ENCODE measurements at places on chromosomes 2 and 18. TPM values are rescaled to one million over a fixed set of nuclear protein-coding genes. Genes with fewer than 3 reads are reported as not detected.

DNA sequence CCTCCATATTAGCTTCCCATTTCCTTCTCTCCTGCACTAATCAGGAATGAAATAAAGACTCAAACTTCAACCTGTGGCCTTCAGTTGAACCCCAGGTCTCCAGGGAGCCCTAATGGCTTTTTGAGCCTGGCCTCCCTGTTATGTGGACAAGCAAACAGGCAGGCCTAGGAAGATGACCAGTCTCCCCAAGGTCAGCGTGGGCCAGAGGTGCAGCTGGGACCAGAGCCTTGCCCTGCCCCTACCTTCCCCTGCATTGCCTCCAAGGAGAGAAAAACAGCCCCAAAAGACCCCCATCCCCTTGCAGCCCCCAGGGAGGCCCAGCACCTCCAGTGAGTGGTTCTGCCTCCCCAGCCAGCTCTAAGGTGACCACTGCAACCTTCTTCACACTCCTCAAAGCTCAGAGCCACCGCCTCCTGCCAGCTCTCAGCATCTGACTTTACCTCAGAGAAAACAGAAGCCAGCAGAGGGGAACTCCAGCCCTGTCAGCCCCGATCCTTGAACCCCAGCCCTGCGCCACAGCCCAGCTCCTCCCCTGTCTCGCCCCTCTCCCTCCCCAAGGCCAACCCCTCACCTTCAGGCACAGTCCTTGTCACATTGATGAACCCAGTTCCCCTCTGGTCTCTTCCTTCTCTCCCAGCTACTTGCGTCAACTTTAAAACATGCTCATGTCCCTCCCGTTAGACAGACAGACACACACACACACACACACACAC, 59.5 kb upstream of the ID2 start:
- no peak for DNase-seq

DNA sequence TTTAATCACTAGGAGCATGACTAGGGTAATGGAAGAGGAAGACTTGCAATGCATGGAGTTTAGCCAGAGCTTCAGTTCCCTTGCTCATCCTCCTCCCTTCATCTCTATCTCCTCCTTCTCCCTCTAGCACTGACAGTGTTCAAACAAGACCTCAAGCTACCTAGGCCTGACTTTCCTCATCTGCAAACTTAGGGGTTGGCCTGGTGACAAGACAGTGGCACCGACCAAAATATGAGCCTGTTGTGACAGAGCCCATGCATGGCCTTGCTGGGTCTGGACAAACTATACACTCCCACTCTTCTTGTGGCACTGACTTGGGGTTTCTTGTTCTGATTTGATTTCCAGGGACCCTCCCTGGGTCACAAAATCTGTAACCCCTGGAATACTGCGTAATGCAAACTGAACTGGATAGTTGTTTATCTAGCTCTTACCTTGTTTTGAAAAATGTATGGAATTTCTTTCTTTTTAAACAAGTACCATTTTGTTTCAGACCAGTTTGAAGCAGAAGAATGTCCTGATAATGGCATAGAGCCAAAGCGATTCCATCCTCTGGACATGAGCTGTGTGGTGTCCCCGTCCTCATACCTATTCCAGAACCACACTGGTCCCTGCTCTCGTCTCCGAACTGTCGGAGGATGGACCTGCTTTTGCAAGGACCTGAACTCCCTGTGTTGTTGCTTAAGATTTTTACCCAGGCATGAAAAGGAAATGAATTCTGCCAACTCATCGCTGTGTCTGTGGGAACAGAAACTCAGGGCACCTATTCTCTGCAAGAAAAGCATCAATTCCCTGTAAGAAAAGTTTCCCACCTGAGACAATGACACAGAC, 33.4 kb upstream of the PPP4R1 start:
- DNase-seq = peak; percentile 26

DNA sequence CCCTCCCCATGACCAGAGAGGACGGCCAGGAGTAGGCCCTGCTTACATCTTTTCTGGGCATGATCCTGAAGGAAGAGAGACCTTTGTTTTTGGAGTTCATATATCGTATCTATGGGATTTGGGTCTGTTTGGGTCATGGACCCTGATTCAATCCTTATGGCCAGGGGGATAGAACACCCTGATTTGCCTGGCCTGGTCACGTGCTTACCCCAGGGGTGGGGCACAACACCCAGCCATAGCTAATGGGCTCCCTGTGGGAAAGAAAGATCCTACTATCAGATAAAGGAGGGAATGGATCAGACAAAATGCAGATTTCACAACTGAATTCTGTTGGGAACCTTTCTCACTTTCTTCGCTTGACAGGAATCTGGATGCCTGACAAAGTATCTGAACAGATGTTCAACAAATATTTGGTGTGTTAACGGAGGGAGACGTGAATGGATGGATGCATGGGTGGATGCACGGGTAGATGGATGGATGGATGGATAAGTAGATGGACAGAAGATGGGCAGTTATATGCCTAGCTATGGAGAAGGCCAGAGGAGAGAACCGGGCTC, 155.9 kb downstream of the KLHL29 start:
- no peak for DNase-seq

- no peak for DNase-seq
These were observed 141.2 kb upstream of the TWIST2 start for GRCh38 chr2:238706673-238707072.

The SLC38A11 gene
- total RNA-seq = not detected

The KLHL30 gene
- not detected for total RNA-seq
